ENCODE measurements at places on chromosomes 4 and X. TPM values are rescaled to one million over a fixed set of nuclear protein-coding genes. Genes with fewer than 3 reads are reported as not detected.
A peak's percentile ranks its signal among the peaks of the same experiment; 100 is the strongest.

DNA sequence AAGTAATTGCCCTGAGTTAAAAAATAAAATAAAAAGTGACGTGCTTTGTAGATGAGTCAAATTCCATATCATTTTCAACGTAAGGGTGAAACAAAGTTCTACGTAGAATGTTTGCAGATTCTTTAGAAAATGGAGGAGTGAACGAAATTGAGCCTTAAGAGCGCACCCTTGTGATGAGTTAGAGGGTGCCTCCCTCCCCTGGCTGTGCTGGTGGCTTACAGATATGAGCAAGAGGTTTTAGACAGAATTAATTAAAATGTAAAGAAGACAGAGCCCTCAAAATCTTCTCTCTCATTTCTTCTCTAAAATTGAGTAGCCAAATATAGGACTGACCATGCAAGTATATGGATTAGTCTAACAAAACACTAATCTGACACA is 30.2 kb upstream of the LGI2 start:
- no peak for DNase-seq
- no peak overlapping the region for H3K27ac ChIP-seq
- H3K36me3 ChIP-seq, result no peaks in the 10 kb centered on the region
- no peak overlapping the region for H3K4me3 ChIP-seq

- no peak overlapping the region for H3K4me3 ChIP-seq
- no peak for DNase-seq
- no peaks in the 10 kb centered on the region for H3K27me3 ChIP-seq
- no peak overlapping the region for H3K27ac ChIP-seq
- H3K36me3 ChIP-seq, result no peaks in the 10 kb centered on the region
- no peaks in the 10 kb centered on the region for H3K4me1 ChIP-seq
Measured at GRCh38 chrX:34918091-34918736, 24.4 kb upstream of the FAM47B start.

- H3K27ac ChIP-seq, result no peak within 1 kb of the TSS
- H3K4me1 ChIP-seq, result no peaks in the 10 kb centered on the region
- H3K36me3 ChIP-seq, result no peaks in the 10 kb centered on the region
- no peaks in the 10 kb centered on the region for H3K27me3 ChIP-seq
- peak within 1 kb of the TSS; percentile 45 for H3K4me3 ChIP-seq
Measured at GRCh38 chrX:6228720-6229119, at the start of gene NLGN4X. Gene NLGN4X, minus strand, starts transcription at chrX:6228867. Its CDS starts 77,401 bp downstream, at chrX:6151466.

GRCh38 chr4:111991163-111991562 is 154.1 kb upstream of the FAM241A start:
- no peak overlapping the region for H3K27ac ChIP-seq
- H3K4me3 ChIP-seq, result no peak overlapping the region
- no peak for DNase-seq
- H3K36me3 ChIP-seq, result no peaks in the 10 kb centered on the region

- peaks cover 56% of the 10 kb centered on the region for H3K4me1 ChIP-seq
- no peaks in the 10 kb centered on the region for H3K27me3 ChIP-seq
- no peaks in the 10 kb centered on the region for H3K36me3 ChIP-seq
- DNase-seq, result no peak
- peak overlapping the region; percentile 98 for H3K4me3 ChIP-seq
Measured at GRCh38 chr4:6988016-6988715, 55.0 kb upstream of the TADA2B start.

DNA sequence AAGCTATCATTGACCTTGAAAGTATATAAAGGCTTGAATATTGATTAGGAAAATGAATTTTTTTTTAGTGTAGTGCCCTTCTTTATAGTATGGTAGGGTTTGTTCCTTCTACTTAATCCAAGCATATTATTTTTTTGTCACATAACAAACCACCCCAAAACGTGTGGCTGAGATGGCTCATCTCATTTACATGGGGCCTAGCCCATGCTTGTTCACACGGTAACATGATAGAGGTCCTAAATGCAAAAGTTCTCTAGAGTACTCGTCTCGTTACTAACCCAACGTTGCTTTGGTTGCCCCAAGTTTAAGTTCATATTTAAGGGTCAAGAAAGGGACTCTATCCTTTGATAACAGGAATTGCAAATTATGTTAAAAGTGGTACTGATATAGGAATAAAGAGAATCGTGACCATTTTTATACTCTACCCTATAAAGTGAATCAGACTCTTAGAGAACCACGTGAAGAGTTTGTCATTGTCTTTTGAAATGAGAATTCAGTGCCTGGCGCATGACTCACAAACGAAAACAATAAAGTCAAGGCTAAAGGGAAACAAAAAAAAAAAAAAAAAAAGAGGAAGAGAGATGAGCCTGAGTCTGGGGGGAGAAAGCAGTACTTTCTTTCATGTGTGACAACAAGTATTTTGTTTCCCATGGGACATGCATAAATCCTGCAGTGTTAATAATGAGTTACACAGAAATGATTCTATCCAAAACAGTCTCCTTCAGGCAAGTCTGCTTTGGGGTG is 402.8 kb upstream of the NWD2 start:
- no peak for DNase-seq
- H3K36me3 ChIP-seq, result no peaks in the 10 kb centered on the region
- H3K4me1 ChIP-seq, result no peaks in the 10 kb centered on the region
- H3K27ac ChIP-seq, result no peak overlapping the region
- no peaks in the 10 kb centered on the region for H3K27me3 ChIP-seq

DNA sequence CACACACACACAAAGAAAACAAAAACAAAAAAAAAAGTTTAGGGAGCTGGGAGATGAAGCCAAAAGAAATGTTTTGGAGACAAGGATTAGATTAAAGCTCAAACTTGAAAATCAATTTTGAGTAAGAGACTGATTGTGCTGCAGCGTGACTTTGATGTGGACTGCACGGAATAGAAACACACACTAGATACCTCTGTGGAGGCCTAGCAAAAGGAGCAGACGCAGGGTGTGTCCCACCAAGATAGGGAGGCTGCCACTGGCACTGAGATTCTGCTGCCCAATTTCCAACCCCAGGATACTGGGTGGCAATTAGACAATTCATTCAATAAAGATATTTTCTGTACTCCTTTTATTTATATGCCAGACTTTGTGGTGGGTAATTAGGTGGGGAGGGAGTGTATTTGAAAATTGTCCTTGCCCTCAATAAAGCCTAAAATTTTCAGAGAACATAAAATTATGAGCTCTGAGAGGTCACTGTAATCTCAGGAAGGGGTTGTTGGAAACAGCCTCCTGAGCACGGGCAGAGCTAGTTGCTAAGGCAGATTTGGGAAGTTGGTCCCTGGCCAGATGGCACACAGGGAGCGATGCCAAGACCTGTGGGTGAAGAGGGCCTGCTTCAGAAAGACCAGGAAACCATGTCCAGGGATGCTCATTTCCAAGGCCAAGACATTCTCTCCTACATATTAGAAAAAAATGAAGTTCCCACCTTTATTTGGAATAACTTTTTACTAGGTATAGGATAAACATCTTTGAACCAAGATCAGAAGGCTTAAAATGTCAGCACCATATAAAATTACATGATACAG is 1.9 kb upstream of the PPP3CA start:
- H3K27me3 ChIP-seq, result no peaks in the 10 kb centered on the region
- no peak overlapping the region for H3K27ac ChIP-seq
- H3K4me3 ChIP-seq, result no peak overlapping the region
- H3K36me3 ChIP-seq, result no peaks in the 10 kb centered on the region
- H3K4me1 ChIP-seq, result no peaks in the 10 kb centered on the region
- DNase-seq, result peak; percentile 57

- no peak overlapping the region for H3K4me3 ChIP-seq
- H3K36me3 ChIP-seq, result no peaks in the 10 kb centered on the region
- H3K27me3 ChIP-seq, result no peaks in the 10 kb centered on the region
- DNase-seq, result no peak
- H3K27ac ChIP-seq, result no peak overlapping the region
Measured at GRCh38 chr4:120007191-120007871, 59.3 kb downstream of the MAD2L1 start.

DNA sequence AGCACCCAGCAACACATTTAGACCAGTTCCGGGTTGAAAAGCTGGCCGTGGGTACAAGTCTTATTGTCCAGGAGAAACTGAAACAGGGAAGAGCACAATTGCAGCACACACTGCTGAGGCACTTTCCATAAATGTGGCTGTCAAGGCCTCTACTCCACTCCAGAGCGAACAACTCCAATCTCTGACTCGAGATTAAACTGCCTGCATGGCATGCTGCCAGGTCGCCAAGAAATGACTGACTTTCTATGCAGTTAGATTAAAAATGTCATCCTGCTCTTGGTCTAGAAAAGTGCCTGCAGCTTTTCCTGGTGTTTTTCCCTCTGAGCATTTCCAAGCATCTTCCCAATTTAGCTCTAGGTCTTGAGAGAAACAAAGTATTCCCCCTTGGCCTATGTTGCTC is 260.6 kb upstream of the EMCN start:
- H3K4me1 ChIP-seq, result no peaks in the 10 kb centered on the region
- no peaks in the 10 kb centered on the region for H3K36me3 ChIP-seq
- no peak overlapping the region for H3K4me3 ChIP-seq
- DNase-seq, result no peak
- no peak overlapping the region for H3K27ac ChIP-seq

DNA sequence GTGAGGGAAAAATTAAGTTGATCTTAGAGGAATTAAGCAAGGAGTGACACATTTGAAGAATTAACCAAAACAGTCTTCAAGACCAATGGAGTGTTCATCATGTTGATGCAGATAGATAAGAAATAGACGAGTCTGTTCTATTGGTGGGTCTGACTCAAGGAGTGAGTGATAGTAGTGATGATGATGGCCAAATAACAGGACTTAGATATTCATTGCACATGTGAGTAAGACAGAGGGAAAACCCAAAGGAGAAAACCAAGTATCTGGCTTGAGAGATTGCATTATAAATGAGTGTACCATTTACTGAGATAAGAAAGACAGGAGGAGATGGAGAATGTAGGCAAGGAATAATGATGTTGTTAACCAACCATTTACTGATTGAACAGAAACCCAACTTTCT is 321.3 kb downstream of the ADGRL3 start:
- H3K4me1 ChIP-seq, result no peaks in the 10 kb centered on the region
- no peak overlapping the region for H3K4me3 ChIP-seq
- no peak for DNase-seq
- no peaks in the 10 kb centered on the region for H3K36me3 ChIP-seq

GRCh38 chr4:10207116-10207515 is 90.5 kb upstream of the WDR1 start:
- no peaks in the 10 kb centered on the region for H3K36me3 ChIP-seq
- H3K27me3 ChIP-seq, result no peaks in the 10 kb centered on the region
- no peak overlapping the region for H3K4me3 ChIP-seq
- no peak for DNase-seq
- no peaks in the 10 kb centered on the region for H3K4me1 ChIP-seq

DNA sequence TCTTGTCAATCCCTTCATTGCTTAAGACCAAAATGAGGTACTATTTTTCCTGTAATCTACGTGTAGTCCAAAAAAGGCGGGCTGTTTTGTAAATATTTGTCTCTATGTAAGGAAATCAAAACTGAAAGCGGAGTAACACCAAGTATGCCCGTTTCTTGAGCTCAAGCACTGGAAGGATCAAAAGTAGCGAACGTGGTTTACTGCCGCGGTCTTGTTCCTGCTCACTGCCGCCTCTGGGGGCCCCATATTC is 71.5 kb downstream of the AFF1 start:
- no peak for DNase-seq
- H3K36me3 ChIP-seq, result no peaks in the 10 kb centered on the region
- peak overlapping the region; percentile 99 for H3K27ac ChIP-seq

- DNase-seq, result no peak
- no peaks in the 10 kb centered on the region for H3K36me3 ChIP-seq
- peak overlapping the region; percentile 51 for H3K27ac ChIP-seq
- H3K4me1 ChIP-seq, result peaks cover 50% of the 10 kb centered on the region
- H3K4me3 ChIP-seq, result no peak overlapping the region
- H3K27me3 ChIP-seq, result no peaks in the 10 kb centered on the region
Measured at GRCh38 chr4:41430792-41431191, 107.2 kb upstream of the LIMCH1 start.

DNA sequence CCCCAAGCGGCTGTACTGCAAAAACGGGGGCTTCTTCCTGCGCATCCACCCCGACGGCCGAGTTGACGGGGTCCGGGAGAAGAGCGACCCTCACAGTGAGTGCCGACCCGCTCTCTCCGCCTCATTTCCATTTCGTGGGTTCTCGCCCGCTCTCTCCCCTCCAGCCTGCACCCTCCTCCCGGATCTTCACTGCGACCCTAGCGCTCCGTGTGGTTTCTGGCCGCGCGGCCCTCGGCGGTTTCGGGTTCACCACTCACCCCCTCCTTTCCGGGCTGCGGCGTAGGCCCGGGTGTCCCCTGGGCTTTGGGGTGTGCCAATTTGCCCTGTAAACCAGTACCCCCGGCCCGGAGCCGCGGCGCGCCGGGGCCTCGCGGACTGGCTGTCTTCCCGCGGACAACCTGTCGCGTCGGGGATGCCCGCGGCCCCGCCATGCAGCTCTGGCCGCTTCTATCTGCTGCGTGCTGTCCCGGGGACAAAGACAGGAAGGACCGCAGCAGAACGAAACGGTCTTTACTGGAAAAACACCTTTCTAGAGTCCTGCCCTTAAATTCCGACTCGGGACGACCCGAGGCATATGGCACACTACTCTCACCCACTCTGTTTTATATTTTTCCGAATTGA is 737 bp downstream of the FGF2 start:
- peak overlapping the region; percentile 89 for H3K27ac ChIP-seq
- H3K36me3 ChIP-seq, result no peaks in the 10 kb centered on the region
- H3K27me3 ChIP-seq, result no peaks in the 10 kb centered on the region
- H3K4me3 ChIP-seq, result peak overlapping the region; percentile 83
- DNase-seq, result peak; percentile 60
- no peaks in the 10 kb centered on the region for H3K4me1 ChIP-seq

The CCDC110 gene
- 1.3 TPM for total RNA-seq

The NXF2B gene
- total RNA-seq, result not detected

The GRIA3 gene
- 4.4 TPM for total RNA-seq

The APOOL gene
- total RNA-seq, result 57.5 TPM

The RADX gene
- total RNA-seq, result 1.1 TPM

The ABLIM2 gene
- total RNA-seq, result 11.8 TPM

The CXorf65 gene
- total RNA-seq, result not detected

The TEX13C gene
- total RNA-seq, result not detected
